Mesendoderm (in vitro differentiated cells): ENCODE measurements at places on chromosomes 11 and 22.

GRCh38 chr11:87260811-87261210, 223.1 kb downstream of the TMEM135 start:
- DNase-seq: no peak

DNA sequence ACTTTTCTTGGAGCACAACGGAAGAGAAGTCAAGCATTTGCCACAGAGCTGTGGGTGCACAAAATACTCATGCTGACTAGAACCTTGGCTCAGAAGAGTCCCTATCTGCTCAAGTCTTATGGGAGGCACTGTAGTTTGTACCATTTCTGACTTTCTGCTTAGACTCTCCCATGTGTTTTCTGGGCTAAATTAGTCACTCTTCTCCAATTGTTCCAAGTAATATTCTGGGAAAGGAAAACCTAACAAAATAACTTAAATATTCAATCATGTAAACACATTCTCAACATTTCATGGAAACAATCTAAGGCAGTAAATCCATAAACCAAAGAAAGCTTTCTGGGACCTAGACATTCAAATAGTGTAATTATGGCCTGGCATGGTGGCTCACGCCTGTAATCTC, 220.7 kb downstream of the SWAP70 start:
- DNase-seq: no peak

DNA sequence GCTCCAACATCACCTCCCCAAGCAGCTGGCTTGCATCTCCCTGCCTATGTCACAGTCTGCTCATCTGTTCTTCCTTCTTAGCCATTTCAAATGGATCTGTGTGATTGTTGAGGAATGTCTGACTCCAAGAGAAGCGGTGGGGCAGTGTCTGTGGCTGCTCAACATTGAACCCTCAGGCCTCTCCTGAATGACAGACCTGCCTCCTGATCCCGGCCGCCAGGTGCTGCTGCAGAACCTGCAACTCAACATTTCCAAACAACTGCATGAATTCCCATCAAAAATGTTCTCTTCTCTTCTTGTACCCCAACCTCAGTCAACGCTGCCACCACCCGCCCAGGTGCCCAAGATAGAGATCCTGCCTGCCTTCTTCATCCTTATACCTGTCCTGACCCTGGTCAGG, 132.5 kb downstream of the FBXO7 start:
- peak; percentile 35 for DNase-seq

DNA sequence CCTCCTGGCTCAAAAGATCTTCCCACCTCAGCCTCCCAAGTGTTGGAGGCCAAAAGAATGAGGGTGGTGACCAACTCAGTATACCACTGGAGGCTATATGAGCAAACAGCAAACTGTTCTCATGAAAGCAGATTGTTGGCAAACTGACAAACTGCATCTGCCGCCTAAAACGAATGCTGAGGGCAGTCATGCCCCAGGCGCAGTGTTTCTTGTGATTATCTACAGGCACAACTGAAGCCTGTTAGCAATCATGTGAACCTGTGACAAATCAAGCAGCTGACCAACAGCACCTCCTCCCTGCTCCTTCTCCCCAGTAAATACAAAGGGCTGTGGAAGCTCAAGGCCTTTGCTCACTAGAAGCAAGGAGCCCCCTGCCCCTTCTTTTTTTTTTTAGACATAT, 47.8 kb downstream of the BTBD10 start:
- DNase-seq: no peak

DNA sequence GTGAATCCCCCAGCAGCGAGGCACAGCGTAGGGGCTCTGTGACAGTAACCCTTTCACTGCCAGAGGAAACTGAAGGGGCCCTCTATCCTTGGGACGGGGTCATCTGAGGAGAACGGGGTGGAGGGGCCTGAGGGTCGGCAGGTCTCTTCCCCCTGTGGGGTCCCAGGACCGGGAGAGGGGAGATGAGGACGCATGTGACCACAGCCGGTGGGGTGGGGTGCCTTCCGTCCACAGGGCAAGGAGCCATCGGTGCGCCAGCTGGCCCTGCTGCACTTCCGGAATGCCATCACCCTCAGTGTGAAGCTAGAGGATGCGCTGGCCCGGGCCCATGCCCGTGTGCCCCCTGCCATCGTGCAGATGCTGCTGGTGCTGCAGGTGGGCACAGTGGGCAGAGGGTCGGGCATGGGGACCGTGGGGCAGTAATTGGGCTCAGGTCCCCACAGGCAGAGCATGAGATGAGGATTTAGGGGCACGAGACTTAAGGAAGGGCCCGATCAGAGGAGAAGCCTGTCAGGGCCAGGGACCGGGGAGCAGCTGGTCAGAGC, 20.3 kb upstream of the ARHGAP8 start:
- DNase-seq: no peak

GRCh38 chr11:122215244-122215992, 99.4 kb upstream of the BLID start:
- peak; percentile 86 for DNase-seq

DNA sequence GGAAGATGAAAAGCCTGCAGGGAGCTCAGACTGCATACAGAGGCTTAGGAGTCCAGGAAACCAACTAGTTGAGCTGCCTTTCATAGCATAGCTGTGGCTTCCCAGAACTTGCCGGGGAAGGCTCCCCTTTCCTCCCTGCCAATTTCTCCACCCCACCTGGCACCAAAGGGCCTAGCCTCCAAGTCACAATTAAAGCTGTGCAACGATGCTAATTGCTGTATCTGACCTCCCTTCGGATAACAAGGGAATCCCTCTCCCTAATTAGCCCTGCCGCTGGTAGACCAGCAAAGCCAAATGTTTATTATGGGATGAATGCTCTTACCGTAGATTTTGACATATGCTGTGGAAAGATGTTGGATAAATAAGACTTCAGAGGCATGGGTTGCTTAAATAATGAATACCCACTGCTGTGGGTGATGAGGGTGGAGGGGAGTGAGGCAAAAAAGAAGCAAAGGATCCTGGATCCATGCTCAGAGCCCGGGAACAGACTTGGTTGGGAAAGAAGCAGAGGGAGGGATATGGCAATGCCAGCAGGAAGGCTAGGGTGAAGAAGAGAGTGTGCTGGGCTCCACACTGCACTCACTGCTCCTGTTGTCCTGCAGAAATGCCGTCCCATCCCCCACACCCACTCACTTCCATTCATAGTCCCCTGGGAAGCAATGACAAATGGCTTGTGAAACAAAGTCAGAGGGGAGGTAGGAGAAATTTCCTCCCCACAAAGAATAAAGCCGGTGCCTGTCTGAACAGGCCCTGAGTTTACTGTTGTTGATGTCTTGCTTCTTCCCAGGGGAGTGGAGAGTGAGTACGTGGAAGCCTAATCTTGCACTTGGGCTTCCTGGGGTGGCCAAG, 608.1 kb upstream of the CADM1 start:
- DNase-seq: no peak

GRCh38 chr11:72561856-72562255, 112.4 kb downstream of the PDE2A start:
- DNase-seq: no peak

- DNase-seq: peak; percentile 74
Measured at GRCh38 chr11:47204637-47204989, 10.2 kb upstream of the DDB2 start.

DNA sequence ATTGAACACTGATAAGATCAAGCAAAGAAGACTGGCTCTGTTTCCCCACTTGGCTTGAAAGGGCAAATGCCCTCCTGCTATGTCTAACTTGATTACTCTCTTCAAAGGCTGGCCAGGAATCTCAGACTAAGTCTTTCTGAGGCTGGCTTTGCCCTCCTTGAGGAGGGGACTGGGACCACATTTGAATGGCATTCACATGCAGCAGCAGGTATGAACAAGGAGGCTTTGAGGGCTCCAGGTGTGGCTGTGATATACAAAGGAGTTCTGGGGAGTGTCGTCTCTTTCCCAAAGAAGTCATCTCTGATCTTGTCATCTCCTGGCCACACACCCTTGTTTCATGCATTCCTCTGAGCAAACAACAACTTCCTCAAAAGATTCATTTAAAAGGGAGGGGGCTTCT, 130.8 kb downstream of the ARL14EP start:
- DNase-seq: no peak

- DNase-seq: no peak
Measured at GRCh38 chr11:62579252-62579651, 5.6 kb upstream of the EEF1G start.

GRCh38 chr11:107864591-107864990, 6.0 kb upstream of the SLC35F2 start:
- DNase-seq: no peak

GRCh38 chr11:58731819-58732218, at the start of gene GLYAT:
Gene GLYAT (minus strand): TSS chr11:58731943. CDS start chr11:58724496, 7,447 bp downstream.
- no peak for DNase-seq

DNA sequence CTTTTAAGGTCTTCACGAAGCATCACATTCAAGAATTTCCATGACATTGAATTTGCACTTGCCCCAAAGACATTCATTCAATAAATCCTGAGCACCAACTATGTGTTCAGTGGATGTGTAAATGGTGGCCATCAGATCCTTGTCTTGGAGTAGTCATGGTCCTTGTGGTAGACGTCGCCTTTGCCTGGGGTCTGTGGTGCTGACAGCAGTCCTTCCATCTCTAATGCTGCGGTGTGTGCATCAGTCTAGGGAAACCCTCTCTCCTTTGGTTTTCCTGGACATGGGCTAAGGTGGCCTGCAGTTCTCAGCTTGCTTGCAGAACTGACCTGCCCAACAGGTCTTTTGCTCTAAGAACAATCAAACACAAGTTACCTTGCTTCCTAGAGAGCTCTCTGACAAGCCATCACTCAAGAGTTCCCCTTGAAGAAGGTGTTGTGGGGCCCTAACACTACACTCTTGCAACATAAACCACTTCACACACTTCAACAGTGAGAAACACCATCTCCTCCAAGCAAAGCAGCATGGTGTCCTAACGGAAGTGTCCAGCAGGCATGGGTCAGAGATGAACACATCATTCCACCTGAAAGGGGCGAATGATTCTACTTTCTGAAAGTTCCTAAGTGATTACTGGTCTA, 72.1 kb downstream of the BUD13 start:
- no peak for DNase-seq

- peak; percentile 80 for DNase-seq
Measured at GRCh38 chr22:48072777-48073176, 1310.3 kb downstream of the TBC1D22A start.

- DNase-seq: no peak
Measured at GRCh38 chr11:122703541-122704272, 48.2 kb downstream of the UBASH3B start.

GRCh38 chr11:128156486-128156885, 430.9 kb downstream of the ETS1 start:
- DNase-seq: no peak

DNA sequence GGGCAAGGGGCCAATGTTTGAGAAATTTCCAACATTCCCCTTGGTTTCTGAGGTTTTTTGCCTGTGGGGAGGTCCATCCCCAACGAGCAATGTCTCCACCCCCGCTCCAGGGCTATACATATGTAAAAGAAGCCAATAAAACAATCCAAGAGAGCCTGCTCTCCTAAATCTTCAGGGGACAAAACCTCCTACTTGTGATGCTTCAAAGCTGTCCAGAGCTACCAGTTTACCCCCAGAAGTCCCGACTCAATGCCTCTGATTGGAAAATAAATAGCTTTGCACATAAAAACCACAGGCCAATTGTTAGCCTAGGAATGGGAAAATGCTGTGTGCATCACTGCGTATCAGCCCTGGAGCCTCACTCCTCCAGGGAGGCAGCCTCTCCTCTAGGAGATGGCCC, 66.0 kb upstream of the PAX6 start:
- DNase-seq: no peak

DNA sequence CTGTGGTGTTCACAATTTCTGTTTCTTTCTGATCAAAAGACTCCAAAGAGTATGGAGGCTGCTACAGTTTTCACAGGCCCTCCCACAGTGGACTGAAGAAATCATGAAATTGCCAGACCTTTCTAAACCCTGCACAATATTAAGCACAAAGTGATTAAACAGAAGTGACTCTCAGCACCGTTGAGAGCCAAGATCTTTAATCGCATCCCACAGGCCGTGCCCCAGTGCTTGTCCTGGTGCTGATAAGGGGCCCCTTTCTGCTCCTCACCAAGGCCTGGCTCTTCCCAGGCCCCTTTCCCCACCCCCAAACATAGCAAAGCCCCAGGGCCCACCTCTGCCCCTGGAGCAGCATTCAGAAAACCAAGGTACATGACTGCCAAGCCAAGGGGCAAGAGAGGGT, 57.4 kb upstream of the BMAL1 start:
- DNase-seq: no peak

GRCh38 chr11:29127461-29127860, 889.4 kb downstream of the KCNA4 start:
- no peak for DNase-seq

GRCh38 chr22:50027639-50028537, 15.3 kb upstream of the IL17REL start:
- DNase-seq: no peak

DNA sequence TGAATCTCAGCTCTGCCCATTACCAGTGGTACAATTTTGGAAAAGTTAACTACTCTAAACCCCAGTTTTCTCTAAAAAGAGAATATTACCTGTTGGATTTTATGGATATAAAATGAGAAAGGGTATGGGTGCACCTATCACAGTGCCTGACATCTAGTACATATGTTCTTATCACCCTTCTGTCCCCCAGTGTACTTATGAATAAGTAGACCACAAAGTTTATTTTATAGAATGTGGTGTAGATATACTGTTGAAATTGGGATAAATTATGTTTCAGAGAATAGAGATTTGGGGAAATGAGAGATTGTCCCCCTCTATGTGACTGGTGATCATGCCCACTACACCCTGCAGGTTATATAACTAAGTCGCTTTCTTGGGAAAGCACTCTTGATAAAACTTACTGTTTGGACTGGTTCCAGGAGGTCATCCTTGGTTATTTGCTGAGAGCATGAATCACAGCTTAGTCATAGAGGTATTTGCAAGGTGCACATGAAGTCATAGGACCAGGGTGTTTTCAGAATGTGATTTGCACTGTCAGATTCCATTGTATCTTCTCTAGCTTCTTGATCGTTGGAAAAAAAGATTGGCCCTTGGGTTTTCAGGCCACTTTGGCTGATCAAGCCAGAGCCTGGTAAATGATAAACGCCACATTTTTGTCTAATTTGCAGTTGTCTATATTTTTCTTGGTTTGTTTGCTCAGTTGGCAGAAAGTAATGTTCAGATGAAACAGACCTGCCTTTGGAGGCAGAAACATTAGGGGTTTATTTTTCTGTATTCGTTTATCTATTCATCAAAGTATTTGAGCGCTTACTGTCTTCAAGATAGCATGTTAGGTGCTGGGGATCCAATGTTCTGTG, 21.3 kb downstream of the STX3 start:
- no peak for DNase-seq

DNA sequence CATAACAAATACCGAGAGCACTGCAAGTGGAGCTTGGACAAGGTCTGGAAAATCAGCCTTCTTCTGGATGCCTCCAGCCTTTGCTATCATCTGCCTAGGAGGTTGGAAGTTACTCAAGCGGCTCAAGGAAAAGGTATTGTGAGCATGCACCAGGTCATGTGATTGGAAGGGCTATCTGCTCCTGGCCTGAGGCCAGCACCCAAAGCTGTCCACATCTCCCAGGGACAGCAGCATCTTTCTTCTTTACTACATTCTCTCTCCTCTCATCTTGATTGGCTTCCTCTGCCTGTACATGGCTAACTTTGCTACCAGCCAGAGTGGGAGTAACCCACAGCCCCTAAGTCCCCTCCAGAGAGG, 44.2 kb upstream of the AMPD3 start:
- no peak for DNase-seq
